H4 (cell line): ENCODE measurements at places on chromosomes 16 and 17. TPM values are rescaled to one million over a fixed set of nuclear protein-coding genes. Genes with fewer than 3 reads are reported as not detected.

DNA sequence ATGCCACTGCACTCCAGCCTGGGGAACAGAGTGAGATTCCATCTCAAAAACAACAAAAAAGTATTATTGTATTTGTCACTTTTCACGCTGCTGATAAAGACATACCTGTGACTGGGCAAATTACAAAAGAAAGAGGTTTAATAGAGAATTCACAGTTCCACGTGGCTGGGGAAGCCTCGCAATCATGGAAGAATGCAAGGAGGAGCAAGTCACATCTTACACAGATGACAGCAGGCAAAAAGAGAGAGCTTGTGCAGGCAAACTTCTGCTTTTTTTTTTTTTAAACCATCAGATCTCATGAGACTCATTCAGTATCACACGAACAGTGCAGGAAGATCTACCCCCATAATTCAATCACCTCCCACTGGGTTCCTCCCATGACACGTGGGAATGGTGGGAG, 41.5 kb upstream of the ETV4 start:
- no peak for DNase-seq

GRCh38 chr16:68284847-68285246, 20.5 kb downstream of the SLC7A6 start:
- DNase-seq = no peak

NATD1 gene
- total RNA-seq = 0.21 and 0.81 TPM in 2 replicates

DNA sequence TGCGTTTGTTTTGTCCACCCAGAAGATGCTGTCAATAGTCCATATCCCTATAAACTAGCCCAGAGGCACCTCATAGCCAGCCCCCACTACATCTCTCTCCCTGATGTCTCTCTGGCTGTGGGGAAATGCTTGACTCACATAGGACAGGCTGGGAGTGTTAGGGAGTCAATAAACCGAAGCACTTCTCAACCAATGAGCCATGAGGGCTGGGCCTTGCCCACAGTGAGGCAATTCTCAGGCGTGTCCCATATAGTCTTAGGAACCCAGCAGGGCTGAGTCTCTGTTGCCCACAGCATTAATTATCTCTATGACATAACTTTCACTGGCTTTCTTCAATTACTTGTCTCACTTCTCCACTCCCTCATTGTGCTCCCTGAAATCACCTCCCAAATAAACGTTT, 387.3 kb upstream of the CDH11 start:
- DNase-seq = no peak

NPB gene
- 0.04 TPM in 1 of 2 replicates, not detected in the other for total RNA-seq

TMEM97 gene
- 44.6 and 54.0 TPM in 2 replicates for total RNA-seq
